GOT3 (cell line): ENCODE measurements at places on chromosomes 7 and 10.

DNA sequence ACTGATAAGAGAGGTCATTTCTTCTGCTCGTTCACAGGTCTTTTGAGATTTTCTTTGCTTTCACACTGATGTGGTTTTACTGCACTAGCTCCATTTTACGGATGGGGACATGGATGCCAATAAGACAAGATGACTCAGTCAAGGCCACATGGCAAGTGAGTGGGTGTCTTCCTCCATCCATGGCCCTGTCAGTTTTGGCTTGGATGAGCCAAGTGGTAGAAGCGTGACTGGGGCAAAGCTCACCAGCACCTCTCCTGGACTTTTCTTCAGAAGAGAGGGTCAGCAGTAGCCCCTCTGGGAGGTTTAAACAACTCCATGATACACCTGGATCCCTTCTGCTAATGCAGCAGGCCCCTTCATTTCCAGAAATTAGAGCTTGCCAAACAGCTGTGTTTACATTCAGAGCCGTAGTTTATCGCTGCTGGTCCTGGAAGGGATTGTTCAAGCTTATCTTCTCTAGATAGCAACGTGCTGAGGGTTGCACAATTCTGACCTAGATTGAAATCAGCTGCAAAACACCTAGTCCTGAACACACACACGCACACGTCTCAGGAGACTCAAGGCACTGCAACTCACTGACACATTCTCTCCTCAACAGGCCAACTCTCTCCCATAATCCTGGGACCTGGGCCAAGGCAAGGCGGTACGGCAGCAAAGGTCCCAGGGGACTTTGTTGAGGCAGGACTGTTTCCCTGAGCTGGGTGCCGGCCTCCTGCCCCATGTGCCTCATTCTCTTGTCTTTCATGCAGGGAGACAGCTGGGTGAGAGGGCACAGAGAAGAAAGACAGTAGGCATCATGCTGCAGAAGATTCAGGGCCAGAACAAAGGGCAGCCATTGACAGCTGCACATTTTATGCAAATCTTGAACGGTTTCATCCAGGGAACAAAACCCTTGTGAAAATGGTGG is 14.2 kb upstream of the PDCD4 start:
- no peak for DNase-seq

GRCh38 chr10:4984223-4984622 is 19.4 kb downstream of the AKR1C2 start:
- no peak for DNase-seq

DNA sequence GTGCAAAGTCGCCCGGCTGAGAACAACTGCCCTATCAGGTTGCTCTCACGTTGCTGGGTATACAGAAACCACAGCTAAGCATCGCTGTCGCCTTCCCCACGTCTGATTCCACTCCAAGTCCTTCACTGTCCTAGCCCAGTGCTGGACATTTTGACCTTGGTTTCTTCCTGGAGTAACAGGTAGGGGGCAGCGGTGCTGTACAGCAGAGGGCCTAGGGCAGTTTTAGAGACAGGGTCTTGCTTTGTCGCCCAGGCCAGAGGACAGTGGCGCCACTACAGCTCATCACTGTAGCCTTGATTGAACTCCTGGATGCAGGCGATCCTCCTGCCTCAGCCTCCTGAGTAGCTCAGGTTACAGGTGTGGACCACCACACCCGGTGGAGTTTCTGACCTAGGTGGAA is 2.6 kb downstream of the CLDN15 start:
- DNase-seq, result no peak

- DNase-seq, result no peak
Observed at GRCh38 chr10:69741671-69742355, 59.9 kb upstream of the COL13A1 start.

DNA sequence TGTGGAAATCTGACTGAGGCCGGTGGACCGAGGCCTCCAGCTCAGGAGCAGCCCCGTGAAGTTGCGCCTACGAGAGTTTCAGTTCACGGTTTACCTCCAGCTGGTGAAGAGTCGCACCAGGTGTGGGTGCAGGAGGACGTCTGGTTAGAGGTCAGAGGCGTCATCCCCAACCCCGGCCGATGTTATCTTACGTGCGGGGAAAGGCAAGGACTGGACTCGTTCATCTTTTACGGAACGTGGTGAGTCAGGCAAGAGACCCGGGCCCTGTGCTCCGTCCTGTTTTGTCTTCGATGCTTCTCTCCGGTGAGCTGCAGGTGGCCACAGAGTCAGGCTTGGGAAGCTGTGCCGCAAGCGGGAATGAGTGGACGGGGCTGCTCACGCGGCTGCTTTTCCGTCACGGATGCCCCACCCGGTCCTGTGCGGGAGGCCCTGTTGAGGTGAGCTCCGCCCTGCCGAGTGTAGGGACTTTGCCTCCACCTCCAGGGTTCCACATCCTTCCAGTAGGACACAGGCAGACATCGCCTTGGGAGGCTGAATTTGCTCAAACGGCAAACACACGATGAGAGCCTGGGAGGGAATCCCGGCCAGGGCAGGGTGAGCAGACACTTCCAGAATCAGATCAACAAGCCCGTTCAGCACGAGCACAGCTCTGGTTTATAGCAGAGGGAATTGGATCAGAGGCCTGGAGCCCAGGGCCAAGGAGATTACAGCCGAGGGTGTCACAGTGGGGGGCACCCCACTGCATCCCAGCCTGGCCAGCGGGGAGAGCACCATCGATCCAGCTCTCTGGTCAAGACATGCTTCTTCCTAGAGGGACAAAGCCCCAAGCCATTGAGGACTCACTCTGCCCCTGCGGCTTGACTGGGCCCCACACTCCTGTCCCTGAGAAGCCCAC is 50.1 kb upstream of the INPP5A start:
- no peak for DNase-seq

GRCh38 chr7:29854257-29854938 is 48.1 kb downstream of the WIPF3 start:
- DNase-seq, result no peak

DNA sequence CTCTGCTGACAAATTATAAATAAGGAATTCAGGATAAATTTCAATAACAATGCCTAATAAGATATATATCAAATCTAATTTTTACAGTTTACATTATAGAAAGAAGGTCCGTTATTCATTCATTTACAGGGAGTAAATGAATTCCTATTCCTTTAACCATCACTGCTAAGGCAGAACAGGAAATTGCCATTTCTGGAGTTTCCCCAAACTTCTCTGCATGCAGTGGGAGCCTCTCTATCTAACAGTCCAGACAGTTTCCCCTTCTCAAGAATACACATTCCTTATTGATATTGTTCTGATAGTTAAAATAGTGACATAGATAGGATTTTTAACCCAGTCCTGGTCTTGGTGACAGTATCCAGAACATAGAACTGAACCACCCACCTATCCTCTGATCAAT is 24.3 kb downstream of the MKI67 start:
- DNase-seq, result no peak

DNA sequence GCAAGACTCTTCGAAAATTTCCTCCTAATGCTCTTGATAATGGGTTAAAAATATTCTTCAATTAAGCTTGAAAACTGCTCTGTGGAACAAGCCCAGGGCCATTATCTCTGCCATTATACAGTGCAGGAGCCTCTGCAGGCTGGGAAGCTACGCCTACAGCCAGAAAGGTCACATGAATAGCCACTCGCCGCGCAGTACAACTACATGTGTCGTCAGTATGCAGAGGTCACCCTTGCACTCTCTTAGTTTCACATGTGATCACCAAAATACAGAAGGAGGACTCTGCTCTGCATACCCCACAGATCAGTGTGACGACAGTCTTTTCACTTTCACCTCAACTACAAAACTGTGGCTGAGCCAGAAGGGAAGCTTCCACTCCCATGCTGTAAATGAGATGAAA is 141.8 kb upstream of the C1QL3 start:
- DNase-seq, result no peak

GRCh38 chr7:148911626-148912025 is 27.5 kb upstream of the EZH2 start:
- DNase-seq, result no peak

- DNase-seq, result no peak
Observed at GRCh38 chr7:152702-153391, 39.5 kb upstream of the FAM20C start.

DNA sequence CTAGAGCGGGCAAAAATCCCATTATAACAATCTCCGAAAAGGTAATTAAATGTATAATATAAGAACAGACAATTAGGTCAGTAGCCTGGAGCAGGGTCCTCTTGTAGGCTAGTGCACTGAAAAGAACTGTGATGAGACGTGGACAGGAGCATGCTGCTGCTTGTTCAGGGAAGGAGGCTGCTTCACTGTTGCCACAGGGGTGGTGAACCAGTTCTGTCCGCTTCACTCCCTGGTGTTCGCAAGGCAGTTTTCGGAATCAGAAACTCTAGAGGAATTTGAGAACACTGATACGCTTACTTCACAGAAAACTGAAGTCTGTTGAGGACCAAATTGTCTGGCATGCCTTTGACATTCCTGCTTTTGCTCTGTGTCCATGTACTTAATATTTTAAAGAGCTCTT is 17.4 kb downstream of the ZNRF2 start:
- DNase-seq, result no peak

DNA sequence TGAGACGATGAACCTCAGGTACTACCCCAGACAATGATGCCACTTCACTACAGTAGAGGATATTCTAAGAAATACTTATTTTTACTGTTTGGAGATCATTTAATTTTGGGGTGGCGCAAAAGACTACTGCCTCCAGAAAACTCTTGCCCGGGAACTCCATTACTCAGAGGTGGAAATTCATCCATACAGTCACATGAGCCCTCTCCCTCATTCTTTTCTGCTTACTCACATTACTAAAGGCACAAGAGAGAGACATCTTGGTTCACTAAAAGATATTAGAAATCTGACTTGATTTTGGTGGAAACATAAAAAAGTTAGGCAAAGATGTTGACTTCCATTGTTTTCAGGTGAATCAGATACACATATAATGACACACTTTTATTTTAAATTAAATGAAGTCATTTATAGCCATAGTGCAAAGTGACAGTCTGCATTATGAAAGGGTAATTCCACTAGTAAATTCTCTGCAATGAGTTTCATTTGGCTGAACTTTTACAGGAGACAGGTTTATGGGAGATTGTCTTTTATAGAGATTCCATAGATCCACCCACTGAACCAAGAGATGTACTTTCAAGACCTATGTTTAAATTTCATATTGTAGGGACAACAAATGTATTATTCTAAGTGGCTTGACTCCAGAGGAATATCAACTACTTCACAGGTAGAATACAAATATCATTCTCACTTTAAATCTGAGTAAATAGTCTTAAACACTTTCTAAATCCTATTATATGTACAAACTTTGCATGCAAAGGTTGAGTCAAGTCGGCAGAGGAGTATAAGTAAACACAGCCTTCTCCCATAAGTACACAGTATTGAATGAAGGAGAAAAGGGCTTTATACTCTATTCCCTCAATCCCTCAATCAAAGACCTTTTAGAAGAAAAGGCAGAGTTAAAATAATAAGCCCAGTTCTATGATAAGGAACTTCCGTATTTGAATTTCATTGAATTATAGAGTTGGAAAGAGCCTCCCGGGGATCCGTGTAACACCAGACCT is 18.8 kb downstream of the NEBL start:
- DNase-seq, result no peak

GRCh38 chr10:74093530-74094164 is 57.0 kb downstream of the AP3M1 start:
- no peak for DNase-seq

GRCh38 chr7:149772956-149773434 is 393 bp downstream of the ZNF467 start:
- no peak for DNase-seq

DNA sequence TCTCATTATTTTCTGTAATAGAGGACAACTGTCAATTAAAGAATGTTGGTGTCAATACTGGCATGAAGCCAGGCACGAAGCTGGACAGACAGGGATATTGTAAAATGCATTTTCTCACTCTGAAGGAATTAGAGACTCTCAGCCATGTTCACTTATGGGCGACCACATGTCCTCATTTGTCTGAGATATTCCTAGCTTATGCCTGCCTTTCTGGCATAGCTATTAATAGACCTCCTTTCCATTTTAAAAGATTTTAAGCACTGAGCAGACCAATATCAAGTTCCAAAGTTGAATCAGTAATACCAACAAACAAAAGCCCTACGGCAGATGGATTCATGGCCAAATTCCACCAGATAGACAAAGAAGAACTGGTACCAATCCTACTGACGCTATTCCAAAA is 589.9 kb downstream of the GRM8 start:
- no peak for DNase-seq

GRCh38 chr10:114239117-114239993 is at the start of gene VWA2:
Gene VWA2, plus strand, starts transcription at chr10:114239254. Its CDS starts 9,460 bp downstream, at chr10:114248714.
- no peak for DNase-seq

DNA sequence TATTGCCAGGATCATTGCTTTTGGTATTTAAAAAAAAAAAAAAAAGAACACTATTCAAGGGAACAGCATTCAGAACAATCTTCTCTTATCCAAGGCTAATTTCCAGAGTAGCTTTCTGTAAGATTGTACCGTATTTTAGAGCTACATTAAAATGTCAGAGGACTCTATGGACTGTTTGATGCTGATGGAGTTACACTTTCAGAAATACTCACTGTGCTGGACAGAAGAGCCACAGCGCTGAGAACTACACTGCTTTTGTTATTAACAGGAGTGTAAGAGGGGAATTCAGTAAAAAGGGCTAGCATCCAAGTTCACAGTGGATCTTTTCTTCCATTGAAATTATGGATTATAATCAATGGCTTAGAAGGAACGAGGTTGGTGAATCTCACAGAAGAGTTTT is 247.7 kb downstream of the AHR start:
- DNase-seq, result no peak

DNA sequence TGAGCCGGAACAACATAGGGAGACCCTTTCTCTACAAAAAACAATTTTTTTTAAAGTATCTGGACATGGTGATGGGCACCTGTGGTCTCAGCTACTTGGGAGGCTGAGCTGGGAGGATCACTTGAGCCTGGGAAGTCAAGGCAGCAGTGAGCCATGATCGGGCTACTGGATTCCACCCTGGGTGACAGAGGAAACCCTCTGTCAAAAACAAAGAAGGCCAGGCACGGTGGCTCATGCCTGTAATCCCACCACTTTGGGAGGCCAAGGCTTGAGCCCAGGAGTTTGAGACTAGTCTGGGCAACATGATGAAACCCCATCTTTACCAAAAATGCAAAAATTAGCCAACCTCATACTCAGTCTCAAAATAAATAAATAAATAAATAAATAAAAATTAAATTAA is 19.9 kb upstream of the ZCCHC24 start:
- DNase-seq, result no peak

DNA sequence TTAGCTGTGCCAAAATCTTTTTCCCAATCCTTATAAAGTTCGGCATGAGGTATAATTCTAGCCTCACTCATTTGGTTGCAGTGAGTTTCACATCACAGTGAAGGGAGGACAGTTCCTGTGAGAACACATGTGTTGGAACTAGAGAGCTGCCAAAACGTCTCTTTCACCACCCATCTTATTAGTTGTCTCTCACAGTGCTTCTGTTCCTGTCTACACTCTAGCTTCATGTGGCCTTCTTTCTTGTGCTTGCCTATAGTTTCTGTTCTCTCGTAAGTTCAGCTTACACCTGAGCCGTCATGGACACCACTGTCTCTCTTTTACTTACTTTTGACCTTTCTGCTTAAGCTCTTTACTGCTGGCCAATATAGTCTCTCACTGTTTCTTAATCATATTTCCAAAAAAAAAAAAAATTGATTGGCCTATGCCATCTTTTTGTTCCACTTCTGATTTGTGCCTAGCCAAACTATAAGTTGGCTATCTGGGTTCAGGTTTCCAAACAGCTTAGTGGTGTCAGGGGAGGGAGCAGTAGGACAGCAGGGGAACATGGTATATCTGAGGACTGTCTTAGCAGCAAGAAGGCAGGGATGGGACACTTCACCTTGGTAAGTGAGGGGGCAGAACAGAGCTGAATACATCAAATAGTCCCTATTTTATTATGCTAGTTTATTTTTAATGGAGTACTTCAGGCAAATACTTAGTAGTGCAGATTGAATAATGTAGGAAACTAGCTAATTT is 38.0 kb downstream of the ZNRF2 start:
- DNase-seq, result no peak

- DNase-seq, result no peak
Observed at GRCh38 chr10:58930500-58930899, 245.9 kb upstream of the PHYHIPL start.
